ENCODE measurements at places on chromosomes 3 and 15.
A peak's percentile ranks its signal among the peaks of the same experiment; 100 is the strongest.

DNA sequence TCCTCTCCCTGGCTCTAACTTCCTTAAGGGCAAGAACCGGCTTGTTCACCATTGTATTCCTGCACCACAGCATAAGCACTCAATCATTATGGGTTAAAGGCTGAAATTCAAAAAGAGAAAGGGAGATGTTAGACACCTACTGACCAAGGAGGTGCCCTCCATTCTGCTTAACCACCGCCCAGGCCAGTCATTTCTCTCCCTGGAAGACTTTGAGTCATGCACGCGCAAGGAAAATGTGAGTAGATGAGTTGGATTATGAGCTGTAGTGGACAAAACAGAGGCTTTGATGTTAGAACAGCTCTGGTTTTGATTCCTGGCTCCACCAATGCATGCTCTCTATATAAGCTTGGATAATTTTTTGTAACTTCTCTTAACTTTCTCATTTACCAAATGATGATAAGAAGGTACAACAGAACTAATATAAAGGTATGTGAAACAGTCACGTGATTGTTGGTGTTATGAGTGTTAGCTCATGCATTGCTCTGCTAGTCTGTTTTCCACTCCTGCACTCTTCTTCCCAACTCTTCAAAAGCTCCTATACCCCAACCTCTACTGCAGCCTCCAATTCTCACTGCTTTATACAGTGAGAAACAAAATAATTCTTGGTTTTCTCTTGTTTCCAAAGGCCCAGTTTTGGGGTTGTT is 148.4 kb upstream of the ATP11B start:
- DNase-seq, result peak; percentile 61

DNA sequence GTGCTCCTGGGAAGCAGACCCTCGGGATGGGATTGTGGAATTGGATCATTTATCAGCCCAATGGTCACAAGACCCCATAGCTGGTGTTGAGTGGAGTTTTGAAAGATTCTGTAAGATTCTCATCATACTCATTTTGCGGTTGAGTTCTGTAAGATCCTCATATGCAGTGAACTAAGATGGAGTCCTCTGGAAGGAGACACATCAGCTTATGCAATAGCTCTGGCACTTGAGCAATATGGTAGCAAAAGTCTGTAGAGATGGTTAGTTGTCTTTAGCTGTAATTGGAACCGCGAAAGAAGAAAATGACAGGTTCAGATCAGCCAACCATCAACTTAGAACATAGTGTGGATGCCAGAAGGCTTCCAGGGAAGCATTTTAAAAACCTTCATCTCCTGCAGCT is 184.5 kb upstream of the TSC22D2 start:
- no peak for DNase-seq

GRCh38 chr3:18989237-18989795 is 159.0 kb upstream of the KCNH8 start:
- DNase-seq, result no peak

DNA sequence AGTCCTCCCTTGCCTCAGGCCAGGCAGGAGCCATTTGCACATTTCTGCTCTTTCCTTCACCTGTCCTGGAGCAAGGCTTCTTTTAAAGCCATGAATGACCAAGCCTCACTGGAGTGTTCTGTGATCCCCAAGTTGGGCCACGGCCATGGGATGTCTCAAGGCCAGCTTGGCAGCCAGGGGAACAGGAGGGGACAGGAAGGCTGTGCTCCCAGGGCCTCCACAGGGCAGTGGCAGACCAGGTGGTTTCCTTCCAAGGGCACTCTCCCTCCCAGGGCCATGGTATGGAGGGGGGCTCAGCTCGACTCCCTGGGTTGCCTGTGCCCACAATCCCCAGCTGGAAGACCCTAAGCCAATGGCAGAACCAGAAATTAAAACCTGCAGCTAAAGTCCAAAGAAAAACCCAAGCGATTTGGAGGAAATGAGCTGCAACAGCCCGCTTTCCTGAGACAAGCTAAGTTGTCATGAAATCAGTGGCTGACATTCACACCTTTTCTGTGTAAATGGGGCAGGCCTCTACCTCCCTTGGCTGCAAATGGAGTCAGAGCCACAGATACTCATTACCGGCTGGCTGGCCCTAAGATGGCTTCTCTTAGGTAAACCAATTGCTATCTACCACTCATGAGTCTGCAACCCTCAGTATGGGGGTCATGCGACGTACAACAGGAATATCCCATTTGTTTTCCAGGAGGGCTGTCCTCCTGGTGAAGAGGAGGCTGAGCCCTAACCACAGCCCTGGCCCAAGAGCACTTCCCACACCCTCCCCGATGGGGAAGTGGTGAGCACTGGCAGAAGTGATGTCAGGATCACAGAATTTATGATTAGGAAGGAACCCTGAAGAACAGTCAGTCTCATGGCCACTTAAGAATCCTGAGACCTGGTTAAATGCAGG is 83.3 kb downstream of the SNRK start:
- no peak for DNase-seq

GRCh38 chr15:58527573-58528187 is 95.9 kb downstream of the LIPC start:
- DNase-seq, result no peak

DNA sequence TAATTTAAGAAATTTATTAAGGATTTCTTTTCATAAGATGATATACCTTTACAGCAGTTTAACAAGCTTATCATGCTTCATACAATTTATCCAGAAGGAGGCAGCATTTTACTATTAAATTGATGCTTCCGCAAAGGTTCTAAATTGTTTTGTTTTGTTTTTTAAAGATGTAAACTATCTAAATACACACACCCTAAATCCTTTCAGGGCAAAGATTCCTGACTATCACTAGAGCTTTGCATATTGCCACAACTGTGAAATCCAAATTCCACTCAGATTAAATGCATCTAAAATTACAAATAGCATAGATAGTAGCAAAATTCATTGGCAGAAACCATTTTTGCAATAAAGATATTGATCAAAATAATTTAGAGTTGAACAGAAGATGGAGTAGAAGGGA is 44.5 kb upstream of the CCNL1 start:
- no peak for DNase-seq

DNA sequence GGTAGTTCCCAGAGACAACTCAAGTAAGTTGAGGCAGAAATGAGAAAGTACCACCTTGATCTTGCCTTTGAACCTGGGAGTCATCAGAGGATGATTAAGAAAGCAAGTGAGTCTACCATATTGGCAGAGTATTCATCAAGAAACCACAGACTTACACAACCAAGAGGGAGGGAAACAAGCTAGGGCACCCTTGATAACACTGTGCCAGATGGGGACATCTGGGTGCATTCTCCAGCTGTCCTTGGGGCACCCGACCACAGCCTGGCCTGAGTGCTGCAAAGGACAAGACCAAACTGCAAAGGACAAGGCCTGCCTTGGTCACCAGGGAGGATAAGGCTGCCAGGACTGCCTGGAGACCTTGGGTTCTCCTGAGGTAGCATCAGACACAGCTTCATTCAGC is 553.6 kb downstream of the EPHB1 start:
- DNase-seq, result no peak

Measured in stimulated activated CD8-positive, alpha-beta memory T cell treated with anti-CD3 and anti-CD28 coated beads, Interleukin-4, amount 100 ng/mL, for 48 hours (primary cell).